ENCODE measurements at places on chromosomes 13 and 19.

DNA sequence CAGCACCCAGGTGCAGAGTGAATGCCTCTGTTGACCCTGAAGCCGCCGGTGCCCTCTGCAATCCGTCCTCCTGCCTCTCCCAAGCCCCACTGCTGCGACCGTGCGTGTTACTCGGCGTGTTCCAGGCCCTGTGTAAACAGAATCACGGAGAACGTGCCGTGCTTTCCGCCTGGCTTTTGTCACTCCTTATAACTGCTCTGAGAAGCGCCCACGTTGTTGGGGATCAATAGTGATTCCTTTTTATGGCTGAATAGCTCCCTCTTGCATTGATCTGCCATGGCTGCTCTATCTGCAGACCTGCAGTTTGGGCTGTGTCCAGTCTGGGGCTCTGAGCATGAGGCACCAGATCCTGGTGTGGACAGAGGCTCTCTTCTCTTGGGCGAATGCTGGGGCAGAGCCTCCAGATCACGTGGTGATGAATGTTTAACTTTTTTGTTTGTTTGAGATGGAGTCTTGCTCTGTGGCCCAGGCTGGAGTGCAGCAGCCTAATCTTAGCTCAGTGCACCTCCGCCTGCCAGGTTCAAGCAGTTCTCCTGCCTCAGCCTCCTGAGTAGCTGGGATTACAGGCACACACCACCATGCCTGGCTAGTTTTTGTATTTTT is 15.8 kb downstream of the ADPRHL1 start:
- no peak overlapping the region for H3K27ac ChIP-seq
- H3K27me3 ChIP-seq, result no peaks in the 10 kb centered on the region
- no peaks in the 10 kb centered on the region for H3K4me1 ChIP-seq
- peaks cover 1% of the 10 kb centered on the region for H3K36me3 ChIP-seq
- H3K4me3 ChIP-seq, result no peak overlapping the region
- no peak for DNase-seq

GRCh38 chr19:56917998-56918397 is 77.5 kb upstream of the PEG3 start:
- no peak overlapping the region for H3K4me3 ChIP-seq
- no peak for DNase-seq

GRCh38 chr13:26561651-26562511 is 4.4 kb downstream of the WASF3 start:
- H3K27ac ChIP-seq, result no peak overlapping the region
- peaks cover 7% of the 10 kb centered on the region for H3K4me1 ChIP-seq
- H3K36me3 ChIP-seq, result no peaks in the 10 kb centered on the region
- H3K27me3 ChIP-seq, result peaks cover 29% of the 10 kb centered on the region

DNA sequence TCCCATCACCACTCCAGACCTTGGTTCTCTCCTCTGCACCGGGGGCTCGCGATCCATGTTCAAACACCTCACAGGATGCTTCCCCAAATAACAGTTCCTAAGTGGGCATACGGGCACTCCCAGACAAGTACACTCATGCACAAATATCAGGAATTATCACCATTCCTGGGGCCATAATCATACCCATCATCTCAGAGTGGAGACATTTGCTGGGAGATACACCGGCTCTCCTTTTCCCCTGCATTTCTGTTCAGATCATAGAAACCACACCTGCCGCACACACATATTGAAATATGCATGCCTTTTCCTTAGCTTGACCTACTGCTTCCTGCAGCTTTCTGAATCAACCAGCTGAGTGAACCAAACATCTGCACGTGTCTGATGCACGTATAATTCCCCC is 33.9 kb upstream of the MBNL2 start:
- no peaks in the 10 kb centered on the region for H3K36me3 ChIP-seq
- no peak for DNase-seq
- H3K27me3 ChIP-seq, result no peaks in the 10 kb centered on the region

- no peak for DNase-seq
- H3K36me3 ChIP-seq, result no peaks in the 10 kb centered on the region
- no peak overlapping the region for H3K27ac ChIP-seq
These were observed 4.5 kb upstream of the CFAP97D2 start for GRCh38 chr13:114174529-114174961.

- peaks cover 32% of the 10 kb centered on the region for H3K4me1 ChIP-seq
- H3K27me3 ChIP-seq, result no peaks in the 10 kb centered on the region
- peak; percentile 67 for DNase-seq
- H3K4me3 ChIP-seq, result peak within 1 kb of the TSS; percentile 89
- H3K27ac ChIP-seq, result peak within 1 kb of the TSS; percentile 99
These were observed at the start of gene ELF1 for GRCh38 chr13:41019011-41019487. TSS of gene ELF1 (minus strand) at chr13:41019316. CDS start at chr13:40982054, 37,262 bp downstream.

DNA sequence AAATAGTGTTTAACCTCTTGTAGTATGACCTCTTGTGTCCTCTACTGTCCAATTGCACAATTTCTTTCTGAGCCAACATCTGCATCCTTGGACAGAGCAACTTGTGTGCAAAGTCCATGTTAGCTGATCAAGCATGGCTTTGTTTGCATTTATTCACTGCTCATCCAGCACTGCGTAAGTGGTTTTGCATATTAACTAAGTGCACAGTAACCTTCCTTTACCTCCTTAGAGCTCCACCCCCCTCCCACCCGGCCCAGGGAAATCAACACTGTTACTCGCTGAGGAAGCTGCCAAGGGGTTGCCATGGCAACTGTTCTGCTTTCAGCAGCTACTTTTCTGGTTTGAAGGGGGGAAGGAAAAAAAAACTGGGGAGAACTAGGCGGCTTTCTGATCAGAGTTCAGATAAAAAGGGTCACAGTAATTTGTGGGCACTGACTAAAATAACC is 153.5 kb upstream of the KLF12 start:
- H3K4me1 ChIP-seq, result peaks cover 66% of the 10 kb centered on the region
- DNase-seq, result peak; percentile 88
- no peaks in the 10 kb centered on the region for H3K27me3 ChIP-seq
- peak overlapping the region; percentile 61 for H3K27ac ChIP-seq

DNA sequence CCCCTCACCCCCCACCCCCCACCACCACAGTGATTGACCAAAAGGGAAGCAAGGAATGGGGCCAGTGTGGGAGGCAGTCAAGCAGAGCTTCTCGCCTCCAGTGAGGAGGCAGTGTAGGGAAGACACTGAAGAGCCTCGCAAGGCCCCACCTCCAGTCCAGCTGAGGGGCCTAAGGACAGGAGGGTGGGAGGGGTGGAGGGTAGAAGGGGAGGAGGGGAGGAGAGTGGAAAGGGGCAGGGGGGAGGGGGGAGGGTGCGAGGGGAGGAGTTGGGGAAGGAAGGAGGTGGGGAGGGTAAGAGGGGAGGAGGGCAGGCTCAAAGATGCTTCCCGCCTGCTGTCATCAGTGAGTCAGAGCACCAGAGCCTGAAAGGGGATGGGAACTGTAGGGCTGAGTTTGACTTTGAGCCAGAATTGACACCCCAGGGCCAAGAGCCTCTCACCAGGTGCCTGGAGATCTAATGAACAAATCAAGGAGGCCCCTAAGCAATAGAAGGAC is 786.2 kb downstream of the UQCRFS1 start:
- peaks cover 5% of the 10 kb centered on the region for H3K27me3 ChIP-seq
- no peak overlapping the region for H3K4me3 ChIP-seq
- H3K4me1 ChIP-seq, result no peaks in the 10 kb centered on the region
- no peak overlapping the region for H3K27ac ChIP-seq
- no peaks in the 10 kb centered on the region for H3K36me3 ChIP-seq
- DNase-seq, result no peak

- H3K36me3 ChIP-seq, result peaks cover 51% of the 10 kb centered on the region
- H3K27me3 ChIP-seq, result no peaks in the 10 kb centered on the region
These were observed 2.3 kb downstream of the RPL13A start for GRCh38 chr19:49489601-49490167.

GRCh38 chr13:41952749-41953148 is 8.2 kb downstream of the VWA8 start:
- H3K27me3 ChIP-seq, result no peaks in the 10 kb centered on the region
- H3K27ac ChIP-seq, result no peak overlapping the region
- no peak for DNase-seq

Data from activated naive CD4-positive, alpha-beta T cell treated with anti-CD3 and anti-CD28 coated beads for 36 hours (primary cell).